ENCODE measurements at places on chromosomes 5 and 9.
A peak's percentile ranks its signal among the peaks of the same experiment; 100 is the strongest.

DNA sequence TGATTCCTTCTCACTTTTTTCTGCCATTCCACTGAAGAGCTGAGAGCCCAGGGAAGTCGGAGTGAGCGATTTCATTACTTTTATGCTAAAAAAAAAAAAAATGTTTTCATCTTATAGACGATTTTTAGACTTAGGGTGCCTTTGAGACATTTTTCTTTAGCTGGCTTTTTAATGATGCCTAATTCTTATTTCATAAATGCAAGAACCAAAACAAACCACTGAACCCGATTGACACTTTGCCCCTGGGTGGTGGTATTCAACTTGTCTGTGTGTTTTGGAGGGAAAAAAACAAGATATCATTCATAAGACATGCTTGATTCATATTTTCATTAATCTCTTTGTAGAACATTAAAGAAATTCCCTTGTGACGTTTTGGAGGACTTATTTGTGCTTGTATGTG, 2.4 kb downstream of the TLE4 start:
- DNase-seq, result no peak

DNA sequence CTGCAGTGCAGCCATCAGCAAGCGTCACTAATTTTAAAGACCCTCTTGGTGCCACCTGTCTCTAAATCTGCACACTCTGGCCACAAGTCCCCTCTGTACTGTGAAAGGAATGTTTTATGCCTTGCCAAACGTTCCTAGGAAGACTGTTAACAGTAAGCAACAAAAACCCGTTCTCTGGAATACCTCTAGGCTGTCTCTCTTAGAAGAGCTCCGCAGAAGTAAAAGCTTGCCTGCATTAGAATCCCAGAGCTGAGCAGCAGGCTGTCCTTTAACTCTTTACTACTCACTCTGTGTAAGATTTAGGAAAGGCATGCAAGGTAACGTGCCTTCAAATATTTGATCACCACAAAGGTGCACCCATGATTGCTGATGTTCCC, 53.9 kb upstream of the C9orf72 start:
- no peak for DNase-seq

DNA sequence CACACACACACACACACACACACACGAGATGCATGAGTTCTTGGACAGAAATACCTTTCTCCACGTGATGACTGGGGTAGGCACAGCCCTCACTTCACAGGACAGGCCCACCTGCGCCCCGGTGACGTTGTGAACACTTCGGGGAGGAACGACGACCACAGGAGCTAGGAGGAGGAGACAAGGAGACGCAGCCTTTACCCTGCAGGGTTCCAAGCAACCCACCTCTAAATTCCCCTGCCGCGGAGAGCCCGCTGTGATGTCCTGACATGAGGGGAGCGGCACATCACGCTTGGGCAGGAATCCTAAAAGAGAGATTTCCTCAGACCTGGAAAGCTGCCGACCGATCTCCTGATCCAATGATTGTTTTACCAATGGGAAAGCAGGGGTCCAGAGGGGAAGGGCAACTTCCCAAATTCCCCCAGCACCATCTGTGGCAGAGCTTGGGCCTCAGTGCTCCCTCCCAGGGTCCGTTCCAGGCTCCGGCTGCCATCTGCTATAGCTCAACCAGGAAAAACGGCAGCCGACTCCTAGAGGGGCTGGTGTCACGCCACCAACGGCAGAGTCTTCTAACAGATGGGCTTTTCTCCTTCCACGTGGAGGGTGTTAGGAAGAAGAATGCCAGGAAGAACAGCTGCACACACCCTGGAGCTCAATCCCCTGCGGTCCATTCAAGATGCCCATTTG, 10.1 kb downstream of the IGFBPL1 start:
- DNase-seq, result peak; percentile 88

- no peak for DNase-seq
Observed at GRCh38 chr5:181195249-181195761, 9.7 kb downstream of the TRIM7 start.

- DNase-seq, result no peak
Observed at GRCh38 chr5:71859515-71859914, 140.4 kb downstream of the CARTPT start.

GRCh38 chr5:146441896-146442295, 5.2 kb upstream of the TCERG1 start:
- no peak for DNase-seq

DNA sequence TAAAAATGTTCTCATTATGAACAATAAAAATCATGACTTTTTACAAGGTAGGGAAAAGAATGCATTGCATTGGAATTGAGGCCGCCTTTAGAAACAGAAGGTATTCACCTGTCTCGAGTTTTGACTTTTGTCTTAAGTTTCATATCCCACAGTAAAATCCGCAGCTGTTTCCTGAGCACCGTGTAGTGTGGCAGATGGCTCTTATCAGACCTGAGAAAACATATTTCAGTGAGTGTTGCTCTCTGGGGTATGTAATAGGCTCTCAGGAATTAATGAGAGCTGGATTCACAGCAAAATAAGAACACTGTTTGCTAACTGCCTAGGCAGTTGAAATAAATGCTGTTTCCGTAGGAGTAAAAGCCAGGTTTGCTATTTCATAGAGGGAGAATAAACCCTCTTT, 221.4 kb downstream of the CFAP90 start:
- no peak for DNase-seq

GRCh38 chr5:171713152-171713551, 72.5 kb upstream of the SMIM23 start:
- DNase-seq, result no peak

DNA sequence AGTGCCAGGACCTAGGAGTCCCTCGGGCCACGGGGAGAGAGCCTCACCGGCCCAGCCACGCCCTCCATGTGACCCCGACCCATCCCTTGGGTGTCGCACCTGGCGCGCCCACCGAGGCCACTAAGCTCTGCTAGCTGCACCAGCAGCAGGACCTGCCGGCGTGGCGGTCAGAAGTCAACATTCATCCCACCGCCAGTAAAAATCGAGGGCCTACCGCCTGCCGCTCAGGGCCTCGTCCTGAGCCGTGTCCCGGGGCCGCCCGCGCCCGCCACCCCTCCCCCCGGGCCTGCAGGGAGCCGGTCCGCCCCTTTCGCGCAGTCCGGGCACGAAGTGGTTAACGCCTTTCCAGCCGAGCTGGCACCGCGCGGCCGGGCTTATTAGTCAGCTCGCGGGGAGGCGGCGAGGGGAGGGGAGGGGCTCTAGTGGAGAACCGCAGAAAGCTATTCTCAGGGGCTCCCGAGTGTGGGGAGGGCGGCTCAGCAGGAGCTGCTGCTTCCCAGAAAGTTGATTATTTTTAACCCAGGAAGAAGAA, 124.4 kb downstream of the C9orf50 start:
- peak; percentile 90 for DNase-seq

- no peak for DNase-seq
Observed at GRCh38 chr5:173826086-173826427, 62.1 kb upstream of the CPEB4 start.

- DNase-seq, result peak; percentile 65
Observed at GRCh38 chr5:140966293-140967225, at the start of gene PCDHAC2. Gene PCDHAC2 (plus strand): TSS chr5:140966476. CDS start chr5:140966767, 291 bp downstream.

- no peak for DNase-seq
Observed at GRCh38 chr9:136204145-136204805, 653 bp downstream of the LHX3 start.

DNA sequence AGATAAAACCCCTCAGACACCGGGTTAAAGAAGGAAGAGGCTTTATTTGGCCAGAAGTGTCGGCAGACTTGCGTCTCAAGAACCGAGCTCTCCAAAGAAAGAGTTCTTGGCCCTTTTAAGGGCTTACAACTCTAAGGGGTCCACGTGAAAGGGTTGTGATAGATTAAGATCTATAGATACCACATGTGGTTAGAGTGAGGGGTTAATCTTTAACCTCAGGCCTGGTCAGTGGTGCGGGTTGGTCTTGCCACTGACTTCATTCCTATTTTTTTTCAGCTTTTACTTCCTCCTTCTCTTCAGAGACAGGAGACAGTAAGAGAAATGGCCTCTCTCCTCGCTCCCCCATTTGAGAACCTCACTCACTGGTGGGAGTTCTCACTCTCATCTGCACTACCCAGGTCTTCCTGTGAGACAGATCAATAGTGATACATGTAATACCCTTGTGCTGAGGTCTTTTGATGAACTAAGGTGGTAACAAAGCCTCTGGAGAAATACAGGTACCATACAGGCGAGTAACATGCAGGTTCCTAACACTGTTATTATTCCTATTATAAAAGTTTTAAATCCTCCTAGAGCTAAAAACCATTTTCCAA, 52.4 kb upstream of the COX7C start:
- no peak for DNase-seq

GRCh38 chr5:83632874-83633273, 87.8 kb downstream of the HAPLN1 start:
- DNase-seq, result no peak

- no peak for DNase-seq
Observed at GRCh38 chr5:148414833-148415232, 31.1 kb downstream of the FBXO38 start.

- DNase-seq, result no peak
Observed at GRCh38 chr5:2550509-2550908, 201.0 kb downstream of the IRX2 start.

DNA sequence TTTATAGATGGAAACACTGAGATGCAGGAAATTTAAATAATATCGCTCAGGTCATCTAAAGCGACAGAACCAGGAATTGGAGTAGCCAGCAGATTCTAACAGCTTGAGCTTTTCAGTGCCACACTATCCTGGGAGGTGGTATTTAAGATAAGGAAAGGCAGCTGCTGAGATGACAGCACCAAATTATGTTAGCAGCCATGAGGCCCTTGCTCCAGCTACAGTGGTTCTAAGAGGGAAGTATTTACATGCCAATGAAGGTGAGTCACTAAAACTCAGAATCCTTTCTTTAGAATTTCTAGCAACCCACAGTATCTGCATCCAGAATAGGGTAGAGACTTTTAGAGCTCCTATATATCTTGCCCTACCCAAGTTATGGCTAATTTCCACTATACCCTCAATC, 127.0 kb upstream of the VLDLR start:
- DNase-seq, result no peak

- no peak for DNase-seq
Observed at GRCh38 chr5:2208239-2208544, 325.5 kb upstream of the IRX4 start.

DNA sequence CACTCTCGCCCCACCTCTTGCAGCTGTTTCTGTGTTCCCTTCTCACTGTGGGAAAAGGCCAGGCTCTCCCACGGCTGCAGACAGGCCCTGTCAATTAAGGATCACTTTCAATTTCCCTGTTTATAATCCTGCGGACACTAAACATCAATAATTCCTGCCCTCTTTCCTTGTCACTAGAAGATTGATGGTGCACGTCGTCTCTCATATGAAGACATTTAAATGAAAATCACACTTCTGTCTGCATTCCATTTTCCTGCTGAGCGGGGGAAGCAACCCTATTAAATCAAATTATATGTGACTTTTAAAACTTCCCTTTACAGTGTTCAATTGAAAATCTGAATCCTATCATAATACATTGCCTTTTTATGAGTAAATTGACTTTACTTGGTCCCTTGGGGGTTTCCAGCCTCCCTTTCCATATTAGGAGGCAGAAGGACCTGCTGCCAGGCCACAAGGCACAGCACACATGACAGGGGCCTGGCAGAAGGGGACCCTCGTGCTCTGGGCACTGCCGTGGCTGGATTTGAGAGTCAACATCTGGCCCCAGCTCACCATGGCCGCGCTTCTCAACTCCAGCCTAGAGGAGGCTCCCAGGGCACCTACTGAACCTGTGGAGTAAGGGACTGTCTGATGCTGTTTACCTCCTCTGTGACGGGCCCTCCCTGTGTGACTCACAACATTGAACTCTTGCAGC, 311.0 kb upstream of the IRX4 start:
- DNase-seq, result no peak

- DNase-seq, result no peak
Observed at GRCh38 chr5:151056379-151057325, 24.2 kb downstream of the TNIP1 start.

- no peak for DNase-seq
Observed at GRCh38 chr9:113828221-113828620, 47.9 kb upstream of the ZNF618 start.

DNA sequence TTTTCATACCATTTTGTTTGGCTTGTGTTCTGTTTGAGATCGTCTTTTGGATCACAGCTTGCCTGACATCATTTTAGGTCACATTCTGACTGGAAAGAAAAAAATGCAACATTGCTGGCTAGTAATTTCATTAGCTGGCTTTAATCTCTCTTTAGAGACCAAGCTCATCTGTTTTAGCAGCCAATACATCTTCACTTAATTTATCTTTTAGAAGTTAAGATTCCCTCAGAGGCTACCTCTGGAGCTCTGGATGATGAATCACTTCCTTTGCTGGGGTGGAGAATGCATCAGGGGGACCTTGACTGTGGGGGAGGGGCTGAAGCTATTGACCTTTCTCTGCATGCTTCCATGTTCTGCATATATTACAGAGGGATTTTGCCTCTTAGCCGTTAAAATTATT, 181.5 kb upstream of the OTULINL start:
- DNase-seq, result no peak

- DNase-seq, result no peak
Observed at GRCh38 chr5:149957855-149958254, 2.7 kb upstream of the SLC26A2 start.

DNA sequence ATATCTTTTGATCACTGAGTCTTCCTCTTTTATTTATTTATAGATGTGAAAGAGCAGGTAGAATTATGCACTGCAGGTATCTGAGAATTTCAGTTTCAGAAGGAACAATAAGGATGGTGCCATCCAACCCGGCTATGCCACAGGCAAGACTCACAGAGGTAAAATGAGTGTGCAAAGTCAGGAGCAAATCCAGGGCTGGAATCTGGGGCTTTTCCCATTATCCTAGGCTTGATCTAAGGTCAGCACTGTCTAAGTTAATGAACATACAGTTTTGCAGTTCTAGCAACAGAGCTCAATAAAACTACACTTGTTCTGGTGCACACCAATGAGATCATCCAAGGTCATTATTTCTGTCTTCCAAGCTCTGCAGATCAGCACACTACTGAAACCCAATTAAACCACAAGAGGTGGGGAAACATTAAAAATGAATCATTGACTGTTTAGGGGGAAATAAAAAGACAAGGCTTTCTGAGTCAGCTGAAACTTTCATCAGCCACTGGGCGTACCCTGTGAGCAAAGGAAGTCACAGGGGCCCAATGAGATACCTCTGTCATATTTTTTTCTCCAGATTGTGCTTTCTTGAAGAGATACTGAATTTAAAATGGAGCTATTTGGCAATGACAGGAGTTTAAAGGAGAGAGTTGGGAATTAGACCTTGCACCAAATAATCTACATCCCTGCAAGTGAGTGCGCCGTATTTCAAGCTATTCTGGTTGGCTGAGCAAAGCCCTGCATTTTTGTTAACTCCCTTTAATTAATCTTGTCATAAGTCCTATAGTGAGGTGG, 662.2 kb upstream of the ZNF608 start:
- no peak for DNase-seq

- no peak for DNase-seq
Observed at GRCh38 chr5:2675548-2675947, 75.9 kb downstream of the IRX2 start.

DNA sequence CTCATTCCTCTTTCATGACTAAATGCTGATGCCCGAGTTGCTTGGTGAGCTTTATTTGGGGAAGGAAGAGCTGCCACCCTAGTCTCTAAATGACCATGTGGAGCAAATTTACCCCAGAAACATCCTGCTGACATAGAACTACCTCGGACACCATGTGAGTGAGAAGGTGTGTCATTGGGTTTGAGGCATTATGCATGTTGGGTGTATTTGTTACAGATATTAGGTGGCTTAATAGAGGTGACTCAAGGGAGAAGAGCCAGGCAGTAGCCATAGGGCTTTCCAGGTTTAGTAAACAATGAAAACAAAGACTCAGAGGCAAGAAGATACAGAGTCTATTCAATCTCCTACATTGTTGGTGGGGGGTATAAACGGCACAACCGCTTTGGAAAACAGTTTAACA, 581.5 kb downstream of the CCDC171 start:
- DNase-seq, result no peak
